ENCODE measurements at places on chromosomes 1 and 21.

DNA sequence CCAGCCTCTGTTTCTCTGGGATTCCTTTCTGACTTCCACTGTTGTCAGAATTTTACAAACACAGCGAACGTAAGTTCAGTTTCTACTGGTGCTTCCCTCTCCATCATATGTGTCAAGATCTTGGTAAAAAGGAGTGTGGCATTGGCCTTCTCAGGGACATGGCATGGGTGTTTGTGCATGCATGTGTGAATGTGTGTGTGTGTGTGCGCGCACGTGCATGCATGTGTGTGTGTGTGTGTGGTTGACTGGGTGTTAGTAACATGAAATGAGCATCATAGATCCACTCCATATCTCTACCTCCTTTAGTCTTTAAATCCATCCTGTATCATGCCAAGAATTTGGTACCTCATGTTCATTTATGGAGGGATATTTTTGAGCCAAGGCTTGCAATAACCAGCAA is 411.3 kb downstream of the NPHP4 start:
- DNase-seq: no peak

DNA sequence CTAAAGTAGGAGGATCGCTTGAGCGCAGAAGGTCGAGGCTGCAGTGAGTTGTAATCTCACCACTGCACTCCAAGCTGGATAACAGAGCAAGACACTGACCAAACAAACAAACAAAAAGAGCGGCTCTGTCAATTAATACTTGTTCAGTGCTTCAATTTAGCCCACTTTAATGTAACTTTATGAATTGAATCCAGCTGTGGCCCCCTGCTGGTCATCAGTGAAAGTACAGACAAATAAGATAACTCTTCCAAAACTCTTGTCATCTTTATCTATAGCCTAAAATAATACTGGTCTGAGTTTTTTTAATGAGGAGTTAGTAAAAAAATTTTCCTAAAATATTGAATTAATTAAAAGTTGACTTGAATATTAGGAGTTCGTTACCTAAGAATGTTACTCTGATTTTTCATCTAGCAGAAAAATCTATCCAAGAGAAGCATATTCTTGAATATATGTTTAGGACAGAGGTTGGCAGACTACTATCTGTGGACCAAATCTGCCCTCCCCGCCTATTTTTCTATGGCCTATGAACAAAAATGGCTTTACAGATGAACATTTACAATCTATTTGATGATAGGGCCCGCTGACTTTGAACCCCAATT is 26.1 kb downstream of the ATP5PF start:
- peak; percentile 31 for DNase-seq

- no peak for DNase-seq
These were observed 84.5 kb downstream of the UCHL5 start for GRCh38 chr1:192974701-192975100.

- DNase-seq: no peak
These were observed 32.1 kb downstream of the GJA4 start for GRCh38 chr1:34824817-34825454.

DNA sequence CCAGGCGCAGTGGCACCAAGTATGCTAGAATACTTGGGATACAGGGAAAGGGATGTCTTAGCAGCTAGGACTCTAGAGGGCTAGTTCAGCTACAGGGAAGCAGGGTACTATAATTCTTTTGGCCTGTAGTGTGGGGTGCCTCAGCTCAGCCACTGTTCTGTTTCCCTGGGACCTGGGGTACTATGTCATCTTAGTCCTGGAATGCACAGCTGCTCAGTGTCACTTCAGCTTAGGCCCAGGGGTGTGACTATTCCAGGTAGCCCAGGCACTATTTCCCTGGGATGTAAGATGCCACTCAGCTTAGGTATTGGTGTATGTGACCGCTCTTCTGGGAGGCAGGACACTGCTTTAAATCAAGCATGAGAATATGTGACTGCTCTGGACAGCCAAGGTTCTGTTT is 34.1 kb downstream of the RGSL1 start:
- DNase-seq: no peak

GRCh38 chr1:197915862-197916499 is 1.2 kb upstream of the LHX9 start:
- DNase-seq: peak; percentile 13

- no peak for DNase-seq
These were observed 10.3 kb upstream of the SLC30A10 start for GRCh38 chr1:219938706-219939105.

DNA sequence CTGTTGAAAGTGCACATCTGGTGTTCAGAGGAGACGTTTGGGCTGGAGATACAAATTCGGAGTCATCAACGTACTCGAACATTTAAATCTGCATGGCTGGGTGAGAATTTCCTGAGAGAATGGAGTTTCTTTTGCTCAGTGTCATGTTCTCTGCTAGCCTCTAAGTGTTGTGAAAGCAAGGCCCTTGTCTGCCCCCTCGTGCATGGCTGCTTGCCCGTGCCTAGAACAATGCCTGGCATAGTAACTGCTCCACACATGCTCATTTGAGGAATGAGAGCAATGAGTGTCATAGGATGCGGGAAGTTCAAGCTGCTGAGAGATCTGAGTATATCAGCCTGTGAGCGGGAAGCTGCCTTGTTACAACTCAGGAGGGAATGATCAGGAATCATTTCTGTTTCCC is 171.1 kb upstream of the CSF3R start:
- DNase-seq: no peak

- DNase-seq: peak; percentile 65
These were observed 66.0 kb downstream of the SYDE2 start for GRCh38 chr1:85134583-85135391.

DNA sequence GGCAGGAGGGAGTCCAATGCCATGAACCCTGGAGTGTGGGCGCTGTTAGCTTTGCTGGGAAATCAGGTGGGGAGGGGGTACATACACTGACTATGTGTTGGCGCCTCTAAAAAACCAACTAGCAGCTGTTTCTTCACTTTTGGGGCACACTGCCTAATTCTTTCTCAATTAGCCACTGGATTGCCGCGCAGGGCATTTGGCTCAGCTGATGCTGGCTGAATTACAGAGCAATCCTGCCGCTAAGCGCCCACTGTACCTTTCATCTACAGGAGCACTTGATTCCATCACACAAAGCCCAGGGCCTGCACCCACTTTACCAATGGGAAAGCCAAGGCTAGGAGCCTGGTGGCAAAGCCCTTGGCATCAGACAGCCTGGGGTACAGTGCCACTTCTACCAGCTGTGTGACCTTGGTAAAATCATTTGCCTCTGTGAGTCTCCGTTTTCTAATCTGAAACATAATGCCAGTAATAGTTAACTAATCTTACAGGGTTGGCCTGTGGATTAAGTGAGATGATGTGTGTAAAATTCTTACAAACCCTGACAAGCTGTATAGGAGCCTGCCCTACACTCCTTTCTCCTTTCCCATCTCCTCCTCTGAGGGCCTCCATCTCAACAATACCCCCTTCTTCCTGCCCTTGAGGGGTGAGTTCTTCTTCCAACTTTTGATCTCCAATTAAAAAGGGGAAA is 59.0 kb downstream of the UBE2T start:
- DNase-seq: no peak

DNA sequence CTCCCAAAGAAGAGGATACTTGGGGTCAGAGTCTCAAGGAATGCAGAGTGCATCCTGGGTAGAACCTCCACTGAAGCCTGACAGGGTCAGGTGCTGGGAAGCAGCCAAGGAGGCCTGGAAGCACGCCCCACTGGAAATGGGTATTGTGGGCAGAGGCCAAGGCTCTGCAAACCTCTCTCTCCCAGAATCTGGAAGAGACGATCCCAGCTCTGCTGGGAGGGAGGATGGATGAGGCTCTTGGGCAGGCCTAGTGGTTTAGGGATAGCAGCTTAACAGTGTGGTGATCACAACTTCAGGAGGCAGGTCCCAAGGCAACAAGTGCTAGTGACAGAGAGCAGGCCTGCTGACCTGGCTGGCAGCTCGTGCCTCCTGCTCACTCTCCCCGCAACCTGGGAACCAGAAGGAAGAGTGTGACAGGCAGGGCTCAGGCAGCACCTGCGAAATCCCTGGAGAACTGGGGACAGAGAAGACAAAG is 641.0 kb downstream of the PLPP3 start:
- DNase-seq: no peak

DNA sequence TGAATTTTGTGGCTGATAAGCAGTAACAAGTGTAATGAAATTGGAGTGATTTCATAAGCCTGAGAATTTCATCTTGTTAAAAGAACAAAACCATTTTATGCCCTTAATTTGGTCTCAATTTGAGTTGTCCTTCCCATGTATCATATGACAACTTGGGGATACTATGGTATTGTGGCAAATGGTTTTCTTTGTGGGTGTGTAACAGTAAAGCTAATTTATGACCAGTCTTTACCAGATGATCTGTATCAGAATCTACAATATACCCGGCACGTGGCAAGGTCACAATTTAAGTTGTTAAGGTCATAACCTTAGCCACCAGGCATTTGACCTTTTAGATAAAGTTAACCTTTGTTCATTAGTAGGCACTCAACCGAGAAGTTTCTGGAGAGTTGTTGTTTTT is 9.1 kb downstream of the NFIA start:
- no peak for DNase-seq

- DNase-seq: no peak
These were observed 17.4 kb downstream of the UAP1 start for GRCh38 chr1:162578936-162579335.

- no peak for DNase-seq
These were observed 25.4 kb upstream of the WDR26 start for GRCh38 chr1:224459966-224460365.

- DNase-seq: no peak
These were observed 45.6 kb upstream of the GADD45A start for GRCh38 chr1:67639361-67639760.

DNA sequence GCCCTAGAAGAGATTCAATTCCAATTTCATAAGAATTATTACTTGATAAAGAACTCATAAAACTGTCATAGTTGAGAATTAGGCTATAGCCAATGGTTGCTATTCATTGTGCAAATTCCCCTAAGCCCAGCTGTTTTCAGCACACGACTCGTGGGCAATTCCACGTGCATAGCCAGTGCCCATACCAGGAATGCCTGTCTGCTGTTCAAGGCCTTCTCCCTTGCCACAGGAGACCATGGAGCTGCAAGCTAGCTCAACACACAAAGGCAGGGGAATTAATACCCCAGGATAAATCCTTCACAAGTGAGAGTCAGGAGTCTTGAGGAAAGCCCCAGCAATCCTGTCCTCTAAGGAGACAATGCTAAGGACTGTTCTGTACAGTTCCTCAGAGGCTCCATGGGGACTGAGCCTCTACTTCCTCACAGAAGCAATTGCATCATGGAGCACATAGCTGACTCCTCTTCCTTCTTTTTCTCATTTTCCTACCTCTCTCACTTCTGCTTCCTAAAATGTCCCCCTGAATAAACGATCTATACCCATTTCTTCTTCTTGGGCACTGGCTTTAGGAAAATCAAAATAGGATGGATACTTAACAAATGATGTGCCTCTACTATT is 19.1 kb upstream of the CHRM3 start:
- no peak for DNase-seq

DNA sequence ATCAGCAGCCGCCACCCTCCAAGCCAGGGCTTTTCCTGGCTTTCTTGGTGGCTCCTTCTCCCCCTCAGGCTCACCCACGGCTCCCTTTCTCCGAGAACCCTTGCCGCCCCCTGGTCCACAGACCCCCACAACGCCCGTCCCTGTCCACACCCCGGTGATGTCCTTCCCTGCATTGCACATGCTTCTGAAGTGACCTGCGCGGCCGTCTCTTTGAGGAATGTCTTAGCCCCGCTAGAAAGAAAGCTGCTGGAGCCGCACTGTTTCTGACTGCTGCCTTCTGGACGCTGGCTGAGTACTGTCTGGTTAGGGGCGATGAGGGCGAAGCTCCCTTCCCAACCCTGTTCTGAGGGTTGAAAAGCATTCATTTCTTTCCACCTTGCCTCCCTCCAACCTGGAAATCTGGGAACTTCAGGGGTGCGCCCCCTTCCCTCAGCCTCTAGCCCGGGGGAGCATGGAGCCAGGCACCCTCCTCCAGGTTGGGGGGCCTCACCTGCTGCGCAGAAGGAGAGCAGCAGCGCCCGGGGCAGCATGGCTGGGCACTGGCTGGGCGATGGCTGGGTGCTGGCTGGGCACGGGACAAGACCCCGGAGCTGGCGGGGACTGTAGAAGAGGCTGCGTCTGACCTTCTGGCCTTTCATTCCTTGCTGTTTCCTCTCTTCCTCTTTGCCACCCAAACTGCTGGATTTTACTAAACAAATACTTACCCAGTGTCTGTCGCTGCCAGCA is at the start of gene CLEC20A:
CLEC20A (minus strand) TSS at position 555 of the 726 bp plus-strand sequence; CDS start at position 530, 25 bp downstream.
- no peak for DNase-seq

DNA sequence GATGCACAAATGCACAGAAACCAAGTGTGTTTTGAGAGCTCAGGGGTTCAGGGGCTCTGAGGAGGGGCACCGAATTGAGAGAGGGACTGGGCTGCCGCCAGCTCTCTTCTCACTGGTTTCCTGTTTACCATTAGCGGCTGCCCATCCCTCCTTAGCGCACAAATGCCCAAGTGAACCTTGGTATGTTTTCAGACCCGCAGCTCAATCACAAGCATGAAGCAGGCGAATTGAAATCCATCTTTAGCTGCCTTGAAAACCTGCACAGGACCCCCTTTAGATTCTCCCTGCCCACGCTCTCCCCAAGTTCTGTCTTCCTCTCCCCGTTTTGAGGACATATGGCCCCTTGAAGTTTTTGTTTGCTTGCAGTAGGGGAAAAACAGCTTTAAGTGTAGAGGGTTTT is 61.1 kb upstream of the ACOT11 start:
- DNase-seq: no peak
